ENCODE measurements at places on chromosomes 2 and 18.
A peak's percentile ranks its signal among the peaks of the same experiment; 100 is the strongest.

DNA sequence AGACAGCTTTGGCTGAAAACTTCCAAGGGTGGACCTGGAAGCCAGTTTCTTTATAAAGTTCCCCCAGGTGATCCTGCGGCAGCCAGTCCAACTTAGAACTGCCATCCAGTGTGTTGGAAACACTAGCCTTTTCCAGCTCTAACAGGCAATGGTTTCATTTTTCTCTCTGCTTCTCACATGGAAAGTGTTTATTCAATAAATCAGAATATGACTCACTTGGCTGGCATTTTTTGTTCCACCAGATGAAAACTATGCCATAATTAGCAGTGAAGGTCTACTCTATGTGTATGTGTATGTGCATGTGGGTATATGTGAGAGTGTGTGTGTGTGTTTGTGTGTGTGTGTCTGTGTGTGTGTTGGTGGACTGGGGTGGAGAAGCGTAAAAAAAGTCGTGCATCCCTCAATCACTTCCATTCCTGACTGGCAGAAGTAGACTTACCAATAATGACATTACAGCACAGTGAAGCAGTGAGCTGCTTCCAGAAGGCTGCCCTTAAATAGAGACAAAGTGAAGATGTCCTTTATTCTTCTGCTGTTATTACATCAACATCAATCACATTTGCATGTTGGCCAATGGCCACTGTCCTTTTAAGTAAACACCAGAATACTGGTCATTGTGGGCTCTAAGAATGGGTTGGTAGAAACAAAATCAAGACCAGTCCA lies 90.9 kb upstream of the SETBP1 start:
- peak; percentile 35 for DNase-seq

DNA sequence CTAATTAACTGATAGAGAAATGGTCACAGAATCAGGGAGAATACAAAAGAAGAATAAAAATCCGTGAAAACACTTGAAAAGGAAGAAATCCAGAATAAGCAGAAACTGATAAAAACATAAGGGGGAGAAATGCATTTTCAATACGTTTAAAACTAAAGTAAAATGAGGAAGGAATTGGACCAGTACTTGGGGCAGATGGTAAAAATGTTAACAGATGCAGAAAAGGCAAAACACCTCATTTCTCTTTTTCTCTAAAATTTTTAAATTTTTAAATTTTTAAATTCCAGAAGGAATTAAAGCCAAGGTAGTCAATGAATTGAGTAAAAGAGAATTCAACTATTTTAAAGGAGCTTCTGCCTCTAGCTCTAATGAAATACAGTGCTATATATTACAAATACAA lies 353.9 kb downstream of the METTL4 start:
- no peak for DNase-seq

GRCh38 chr2:181523756-181524155 lies 66.6 kb downstream of the ITGA4 start:
- DNase-seq: no peak

- DNase-seq: peak; percentile 67
These were observed 79.2 kb upstream of the SETBP1 start for GRCh38 chr18:44601447-44601846.

DNA sequence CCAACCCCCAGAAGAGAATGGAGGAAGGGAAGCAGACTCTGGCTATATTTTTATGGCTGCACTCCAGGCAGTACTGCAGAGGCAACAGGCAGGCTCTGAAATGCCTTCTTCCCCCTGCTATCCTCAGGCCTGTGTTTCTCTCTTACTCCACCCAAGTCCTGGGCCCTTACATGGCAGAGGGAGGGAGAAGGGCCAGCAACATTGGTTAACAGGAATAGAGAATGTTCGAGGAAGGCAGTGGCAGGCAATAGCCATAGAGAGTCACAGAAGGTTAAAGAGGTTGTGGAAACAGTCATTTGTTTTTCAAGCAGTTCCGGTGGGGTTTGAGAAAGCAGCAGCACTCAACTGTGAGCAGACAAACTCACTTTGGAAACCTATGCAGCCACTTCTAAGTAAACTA lies 15.1 kb upstream of the DARS1 start:
- no peak for DNase-seq

DNA sequence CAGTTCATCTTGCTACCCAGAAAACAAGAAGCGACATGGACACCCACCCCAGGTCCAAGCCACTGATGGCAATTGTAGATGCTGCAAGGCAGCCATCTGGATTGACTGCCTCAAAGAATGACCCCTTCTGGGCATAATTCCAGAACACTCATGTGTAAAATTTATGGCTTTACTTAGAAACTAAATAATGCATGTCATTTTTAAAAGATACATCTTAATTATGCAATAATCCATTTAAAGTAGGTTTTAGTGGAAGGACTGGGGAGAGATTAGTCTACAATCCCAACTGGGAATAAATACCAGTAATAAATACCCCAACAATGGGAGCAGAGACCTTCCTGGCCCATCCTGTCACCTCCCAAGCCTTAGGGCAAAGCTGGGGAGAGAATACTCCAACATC lies 247.7 kb downstream of the SS18 start:
- no peak for DNase-seq

- no peak for DNase-seq
These were observed 81.6 kb downstream of the MAP2 start for GRCh38 chr2:209505410-209505809.

DNA sequence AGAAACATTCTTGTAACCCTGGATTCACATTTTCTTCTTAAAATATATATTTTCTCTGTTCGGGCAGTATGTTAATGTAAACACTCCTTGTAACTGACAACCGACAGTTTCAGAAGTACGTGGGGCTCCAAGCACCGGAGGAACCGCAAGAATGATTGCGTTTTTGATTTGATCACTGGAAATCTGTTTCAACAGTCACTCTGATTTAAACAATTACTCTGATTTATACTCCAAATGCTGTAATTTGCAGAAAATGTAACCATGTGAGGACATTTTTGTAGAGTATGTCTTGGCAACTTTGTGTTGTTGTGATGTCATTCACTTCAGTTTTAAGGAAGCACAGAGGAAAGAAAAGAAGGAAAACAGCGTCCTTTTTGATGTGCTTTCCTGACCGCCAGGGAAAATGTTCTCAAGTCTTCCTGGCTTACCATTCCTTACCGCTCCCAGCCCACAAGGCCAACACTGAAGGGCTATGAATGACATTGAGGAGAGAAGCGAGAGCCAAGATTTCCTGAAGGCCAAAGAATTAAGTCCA lies 77.7 kb downstream of the APOB start:
- DNase-seq: no peak

DNA sequence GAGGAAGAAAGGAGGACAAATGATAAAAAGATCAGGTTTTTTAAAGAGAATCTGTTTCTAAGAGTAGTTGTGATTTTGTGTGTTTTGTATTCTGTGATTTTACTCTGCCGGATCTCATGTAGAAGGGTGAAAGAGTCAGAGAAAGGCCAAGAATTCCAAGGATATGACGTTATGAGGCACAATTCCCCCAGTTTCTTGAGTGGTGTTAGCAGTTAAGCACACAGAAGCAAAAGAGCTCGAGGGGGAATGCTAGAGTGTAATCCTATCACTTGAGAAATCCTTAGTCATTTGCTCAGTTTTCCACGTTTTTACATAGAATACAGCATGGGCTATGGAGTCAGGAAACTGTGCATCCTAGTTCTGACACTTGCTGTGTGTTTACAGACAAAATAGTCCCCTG lies 34.8 kb downstream of the METTL4 start:
- peak; percentile 61 for DNase-seq

DNA sequence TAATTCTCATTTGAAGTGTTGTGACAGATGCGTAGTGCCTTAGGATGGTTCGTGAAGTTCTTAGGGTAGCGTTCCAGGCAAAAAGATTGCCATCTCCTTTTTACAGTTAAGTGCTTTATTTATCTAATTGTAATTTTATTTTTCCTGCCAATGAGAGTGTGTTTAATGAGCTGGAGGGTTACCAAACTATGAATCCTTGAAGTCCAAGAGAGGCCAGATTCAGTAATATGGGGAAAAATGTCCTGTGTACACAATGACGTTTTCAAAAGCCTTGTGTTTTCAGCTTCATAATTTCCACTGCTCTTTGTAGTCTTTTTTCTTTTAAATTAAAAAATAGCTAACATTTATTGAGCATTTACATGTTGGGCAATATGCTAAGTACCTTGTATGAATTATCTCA lies 23.8 kb downstream of the ACYP2 start:
- no peak for DNase-seq

- no peak for DNase-seq
These were observed 103.0 kb upstream of the STK17B start for GRCh38 chr2:196274387-196274809.

GRCh38 chr18:12745095-12745795 lies 42.4 kb downstream of the PSMG2 start:
- no peak for DNase-seq

GRCh38 chr2:207765547-207765946 lies 4.2 kb downstream of the FZD5 start:
- no peak for DNase-seq

DNA sequence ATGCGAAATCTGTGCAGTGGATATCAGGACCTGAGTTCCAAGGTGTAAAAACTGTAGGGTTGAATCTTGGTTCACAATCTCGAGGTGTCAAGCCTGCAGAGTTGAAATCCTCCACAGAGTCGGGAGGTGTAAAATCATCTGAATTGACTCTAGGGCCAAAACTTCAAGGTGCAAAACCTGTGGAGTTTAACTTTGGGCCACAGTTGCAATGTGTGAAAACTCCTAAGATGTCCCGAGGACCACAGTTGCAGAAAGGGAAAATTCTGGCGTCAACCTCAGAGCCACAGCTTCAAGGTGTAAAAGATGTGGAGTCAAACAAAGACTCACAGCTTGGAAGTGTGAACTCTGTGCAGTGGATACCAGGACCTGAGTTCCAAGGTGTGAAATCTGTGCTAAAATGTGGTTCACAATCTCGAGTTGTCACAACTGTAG lies 9.8 kb upstream of the ZNF512 start:
- DNase-seq: no peak

- DNase-seq: no peak
These were observed 597.3 kb downstream of the ERBB4 start for GRCh38 chr2:211941216-211941747.

DNA sequence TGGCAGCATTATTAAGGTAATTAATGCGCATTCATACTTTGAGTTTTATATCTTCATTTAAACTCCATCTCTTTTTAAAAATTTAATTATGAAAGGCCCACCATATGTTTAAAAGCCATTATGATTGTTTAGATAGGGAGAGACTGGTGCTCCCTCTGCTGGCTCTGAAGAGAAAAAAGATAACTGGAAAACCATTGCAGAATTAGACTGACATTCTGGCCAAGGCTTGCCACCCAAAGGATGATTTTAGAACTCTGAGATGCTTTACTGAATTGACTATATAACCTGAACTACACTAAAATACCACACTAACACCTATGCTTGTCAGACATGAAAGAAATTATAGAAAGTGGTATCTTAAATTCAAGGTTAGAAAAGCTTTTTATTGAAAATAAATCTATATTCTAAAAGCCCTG lies 127.6 kb upstream of the SPOPL start:
- peak; percentile 18 for DNase-seq

- DNase-seq: no peak
These were observed 151.0 kb upstream of the NDUFV2 start for GRCh38 chr18:8951491-8951890.

GRCh38 chr18:79819968-79820351 lies 22.2 kb downstream of the KCNG2 start:
- no peak for DNase-seq

- no peak for DNase-seq
These were observed 7.2 kb upstream of the PROC start for GRCh38 chr2:127410871-127411652.

All from HS-5 (cell line).